ENCODE measurements at places on chromosomes 1 and 21.

DNA sequence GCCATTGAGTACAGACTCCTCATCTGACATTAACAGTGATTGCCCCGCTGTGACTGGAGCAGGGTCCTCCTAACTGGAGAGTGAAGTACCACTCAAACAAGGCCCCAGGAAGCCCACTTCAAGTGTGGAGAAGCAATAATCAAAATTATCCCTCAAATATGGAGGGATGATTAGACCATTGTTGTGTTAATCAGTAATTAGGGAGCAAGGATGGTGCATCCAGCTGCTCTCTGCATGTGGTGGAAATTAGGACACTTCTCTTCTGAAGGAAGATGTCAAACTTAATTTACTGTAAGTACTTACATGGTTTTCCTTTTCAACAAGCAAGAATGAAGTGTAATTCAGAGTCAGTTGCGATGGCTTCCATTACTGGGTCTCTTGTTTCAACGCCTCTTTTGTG, 3.4 kb upstream of the ZP4 start:
- DNase-seq: no peak

- DNase-seq: peak; percentile 80
These were observed at the start of gene AMIGO1 for GRCh38 chr1:109509176-109510134. AMIGO1 (minus strand) TSS chr1:109509727; CDS start chr1:109508912, 815 bp downstream.

DNA sequence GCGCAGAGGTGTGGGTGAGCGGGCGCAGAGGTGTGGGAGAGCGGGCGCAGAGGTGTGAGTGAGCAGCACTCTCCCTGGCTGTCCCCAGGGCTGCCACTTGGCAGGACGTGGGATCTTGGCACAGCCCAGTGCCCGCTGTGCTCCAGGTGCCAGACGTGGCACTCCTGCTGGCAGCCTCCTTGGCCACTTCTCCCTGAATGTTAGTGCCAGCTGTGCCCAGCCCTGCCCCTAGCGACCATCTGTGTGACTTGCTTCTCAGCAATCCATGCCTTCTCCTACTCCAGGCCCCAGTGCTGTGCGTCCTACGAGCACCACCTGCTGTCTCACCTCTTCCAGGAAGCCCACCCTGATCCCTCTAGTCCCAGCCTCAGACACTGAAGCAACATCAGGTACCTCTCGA, 30.5 kb downstream of the KRTAP10-1 start:
- no peak for DNase-seq

GRCh38 chr1:91831132-91831930, 54.6 kb downstream of the TGFBR3 start:
- no peak for DNase-seq

- DNase-seq: no peak
These were observed 26.8 kb downstream of the EGLN1 start for GRCh38 chr1:231395076-231395997.

GRCh38 chr1:22315315-22316078, 136.2 kb upstream of the ZBTB40 start:
- DNase-seq: no peak

- no peak for DNase-seq
These were observed 178.8 kb downstream of the FGGY start for GRCh38 chr1:59475737-59476136.

DNA sequence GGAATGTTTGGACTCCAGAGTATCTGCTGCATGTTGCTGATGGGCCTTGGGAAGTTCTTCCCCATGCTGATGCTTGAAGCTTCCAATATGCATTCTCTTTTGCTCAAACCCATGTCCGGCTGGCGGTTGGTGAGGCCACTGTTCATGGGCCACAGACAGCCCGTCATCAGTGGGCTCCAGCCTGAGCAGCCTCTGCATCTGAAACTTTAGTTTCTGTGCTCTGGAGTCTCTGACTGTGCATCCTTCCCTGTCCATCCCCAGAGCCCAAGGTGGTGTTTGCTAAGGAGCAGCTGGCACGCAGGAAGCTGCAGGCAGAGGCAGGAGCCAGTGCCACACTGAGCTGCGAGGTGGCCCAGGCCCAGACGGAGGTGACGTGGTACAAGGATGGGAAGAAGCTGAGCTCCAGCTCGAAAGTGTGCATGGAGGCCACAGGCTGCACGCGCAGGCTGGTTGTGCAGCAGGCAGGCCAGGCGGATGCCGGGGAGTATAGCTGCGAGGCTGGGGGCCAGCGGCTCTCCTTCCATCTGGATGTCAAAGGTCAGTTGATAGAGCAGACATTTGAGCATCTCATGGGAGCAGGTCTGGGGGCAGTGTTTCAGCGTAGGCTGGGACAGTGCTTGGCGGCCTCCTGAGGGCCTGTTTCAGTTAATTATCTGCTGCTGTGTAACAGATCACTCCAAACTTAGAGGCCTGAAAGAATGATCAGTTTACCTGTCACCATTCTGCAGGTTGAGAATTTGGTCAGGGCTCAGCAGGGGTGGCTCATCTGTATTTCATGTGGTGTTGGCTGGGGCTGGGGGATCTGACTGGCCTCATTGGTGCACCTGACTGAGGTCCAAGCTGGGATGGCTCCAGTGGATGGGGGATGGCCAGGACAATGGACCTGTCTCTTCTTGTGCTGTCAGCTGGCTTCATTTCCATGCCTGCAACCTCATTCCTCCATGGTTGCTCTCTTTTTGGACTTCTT, 16.6 kb downstream of the OBSCN start:
- no peak for DNase-seq

DNA sequence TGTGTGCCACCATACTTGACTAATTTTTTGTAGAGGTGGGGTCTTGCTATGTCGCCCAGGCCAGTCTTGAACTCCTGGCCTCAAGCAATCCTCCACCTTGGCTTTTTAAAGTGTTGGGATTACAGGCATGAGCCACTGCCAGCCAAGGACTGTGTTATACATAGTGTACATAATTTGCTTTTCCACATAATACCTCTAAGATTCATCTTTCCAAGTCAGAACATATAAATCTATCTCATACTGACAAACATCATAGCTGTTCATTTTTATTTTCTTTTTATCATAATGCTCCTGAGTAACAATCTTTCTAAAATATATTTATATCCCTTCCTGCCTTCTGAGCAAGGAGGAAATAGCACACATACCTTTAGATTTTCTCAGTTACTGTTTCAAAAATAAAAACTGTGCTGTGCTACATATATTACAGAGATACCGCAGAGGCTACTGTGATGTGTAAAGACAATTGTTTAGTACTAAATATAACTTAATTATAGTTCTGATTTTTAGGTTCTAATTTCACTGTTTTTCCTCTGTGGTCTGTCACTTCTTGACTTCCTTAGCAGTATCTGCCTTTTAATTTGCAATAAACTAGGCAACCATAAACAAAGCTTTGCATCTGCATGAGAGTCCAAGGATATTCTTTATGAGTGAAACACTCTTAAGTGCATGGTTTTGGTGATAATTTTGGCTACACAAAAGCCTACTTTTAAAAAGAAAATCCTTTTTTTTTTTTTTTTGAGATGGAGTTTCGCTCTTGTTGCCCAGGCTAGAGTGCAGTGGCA, 59.3 kb downstream of the EYA3 start:
- no peak for DNase-seq

DNA sequence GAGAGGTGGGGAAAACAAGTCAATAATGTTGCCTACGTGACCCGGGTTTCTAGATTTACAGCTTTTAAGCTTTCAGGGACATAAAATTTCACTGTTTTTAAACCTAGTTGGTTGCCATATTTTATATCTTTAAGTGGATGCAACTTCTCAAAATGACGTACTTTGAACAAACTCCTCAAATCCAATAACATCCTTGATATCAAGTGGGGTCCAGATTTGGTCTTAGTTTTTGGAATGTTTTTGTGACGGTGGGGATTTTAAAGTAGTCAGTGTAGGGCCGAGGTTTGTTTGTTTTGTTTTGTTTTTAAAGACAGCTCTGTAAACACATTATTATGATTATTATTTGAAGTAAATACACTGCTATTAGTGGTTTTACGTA, 453 bp downstream of the CDKN2C start:
- DNase-seq: no peak

DNA sequence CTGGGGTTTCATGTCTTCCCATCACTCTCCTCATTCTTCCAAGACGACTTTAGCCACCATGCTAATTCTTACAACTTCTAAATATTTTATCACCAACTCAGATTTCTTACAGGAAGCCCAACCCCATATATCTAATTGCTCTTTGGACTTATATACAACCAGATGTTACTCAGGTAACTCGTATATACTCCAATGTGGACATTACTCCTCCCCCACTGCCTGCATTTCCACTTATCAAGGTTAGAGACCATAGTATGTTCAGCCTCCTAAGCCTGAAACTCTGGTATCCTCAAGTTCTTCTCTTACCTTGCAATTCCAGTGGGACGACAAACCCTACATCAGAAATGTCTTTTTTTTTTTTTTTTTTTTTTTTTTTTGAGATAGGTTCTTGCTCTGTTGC, 2.7 kb upstream of the RCC1 start:
- DNase-seq: no peak

DNA sequence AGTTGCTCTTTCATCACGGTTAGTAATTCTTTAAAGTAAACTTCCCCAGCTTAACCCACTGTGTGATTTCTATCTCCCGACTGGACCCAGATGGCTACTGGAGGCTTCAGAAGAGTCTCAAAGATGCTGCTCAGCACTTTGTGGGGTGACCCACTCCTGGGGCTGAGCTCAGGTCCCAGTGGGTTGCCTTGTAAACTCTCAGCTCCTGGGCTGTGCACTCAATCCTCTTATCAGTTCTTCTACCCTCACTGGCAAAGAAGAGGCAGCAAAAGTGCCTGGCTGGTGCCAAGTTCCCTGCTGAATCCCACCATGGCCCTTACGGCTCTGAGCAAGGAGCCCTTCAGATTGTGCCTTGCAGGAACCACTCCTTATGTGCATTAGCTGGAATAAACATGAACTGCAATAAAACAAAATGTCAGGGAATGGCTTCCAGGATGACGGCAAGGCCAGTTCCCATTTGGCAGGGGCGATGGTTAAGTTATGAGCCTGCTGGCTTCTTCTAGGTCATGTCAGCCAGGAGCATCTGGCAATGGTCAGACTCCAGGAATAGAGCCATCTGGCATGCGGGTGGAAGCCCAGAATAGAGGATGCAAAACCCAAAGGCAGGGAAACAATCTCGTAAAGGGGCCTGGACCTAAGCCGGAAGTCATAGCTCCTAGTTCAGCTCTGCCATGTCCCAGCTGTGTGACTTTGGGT, 6.8 kb downstream of the MYOC start:
- DNase-seq: no peak

DNA sequence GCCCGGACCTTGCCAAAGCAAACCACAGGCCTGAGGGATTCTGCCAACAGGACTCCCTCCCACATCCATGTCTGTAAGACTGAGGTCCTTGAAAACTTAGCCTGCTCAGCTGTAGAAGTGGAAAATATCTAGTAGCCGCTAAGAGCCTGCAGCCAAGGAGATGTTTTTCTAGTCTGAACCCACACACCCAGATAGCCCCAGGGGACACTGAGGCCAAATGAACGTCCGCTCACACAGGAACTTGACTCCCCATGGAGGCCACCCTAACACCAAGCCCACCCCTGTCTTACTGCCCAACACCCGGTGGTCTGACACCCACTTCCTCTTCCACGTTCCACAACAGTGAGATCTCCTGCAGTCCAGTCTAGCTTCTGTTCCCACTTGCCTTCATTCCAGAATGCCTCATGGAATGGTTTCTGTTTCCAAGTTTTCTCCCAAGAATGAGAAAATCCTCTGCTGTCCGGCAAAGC, 174.8 kb downstream of the PLPP3 start:
- no peak for DNase-seq

GRCh38 chr1:30952098-30952497, 43.5 kb upstream of the SDC3 start:
- DNase-seq: no peak

DNA sequence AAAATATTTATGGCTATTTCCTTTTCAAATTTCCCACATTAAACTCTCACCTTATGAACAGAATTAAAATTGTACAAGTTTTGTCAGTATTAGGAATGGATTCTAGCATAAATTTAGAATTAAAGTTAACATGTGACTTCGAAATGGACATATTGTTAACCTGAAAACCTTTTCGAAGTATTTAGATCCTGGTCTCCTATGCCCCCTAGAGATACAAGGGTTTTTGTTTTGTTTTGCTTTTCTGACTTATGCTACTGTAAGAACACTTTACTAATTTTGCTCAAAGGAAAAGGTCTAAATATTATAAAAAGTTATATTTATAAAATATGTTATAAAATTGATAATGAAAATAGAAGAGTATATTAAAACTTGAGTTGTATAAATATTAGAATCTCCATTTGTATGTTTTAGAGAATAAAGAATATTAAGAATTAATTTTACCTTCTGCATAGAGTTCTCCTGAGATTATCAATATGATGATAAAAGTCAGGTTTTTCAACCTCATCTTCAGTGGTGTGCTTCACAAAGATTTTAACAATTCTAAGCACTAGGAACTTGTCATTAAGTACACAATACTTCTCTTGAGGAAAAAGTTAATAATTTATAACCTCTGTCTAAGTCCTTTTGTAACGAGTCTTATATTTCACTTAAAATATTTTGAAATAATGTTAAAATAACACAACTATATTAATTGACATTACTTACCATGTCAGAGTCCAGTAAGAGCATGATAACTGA, at the start of gene F13B:
F13B (minus strand) TSS at position 542 of the 738 bp plus-strand sequence; CDS start at position 505, 37 bp downstream.
- DNase-seq: no peak

DNA sequence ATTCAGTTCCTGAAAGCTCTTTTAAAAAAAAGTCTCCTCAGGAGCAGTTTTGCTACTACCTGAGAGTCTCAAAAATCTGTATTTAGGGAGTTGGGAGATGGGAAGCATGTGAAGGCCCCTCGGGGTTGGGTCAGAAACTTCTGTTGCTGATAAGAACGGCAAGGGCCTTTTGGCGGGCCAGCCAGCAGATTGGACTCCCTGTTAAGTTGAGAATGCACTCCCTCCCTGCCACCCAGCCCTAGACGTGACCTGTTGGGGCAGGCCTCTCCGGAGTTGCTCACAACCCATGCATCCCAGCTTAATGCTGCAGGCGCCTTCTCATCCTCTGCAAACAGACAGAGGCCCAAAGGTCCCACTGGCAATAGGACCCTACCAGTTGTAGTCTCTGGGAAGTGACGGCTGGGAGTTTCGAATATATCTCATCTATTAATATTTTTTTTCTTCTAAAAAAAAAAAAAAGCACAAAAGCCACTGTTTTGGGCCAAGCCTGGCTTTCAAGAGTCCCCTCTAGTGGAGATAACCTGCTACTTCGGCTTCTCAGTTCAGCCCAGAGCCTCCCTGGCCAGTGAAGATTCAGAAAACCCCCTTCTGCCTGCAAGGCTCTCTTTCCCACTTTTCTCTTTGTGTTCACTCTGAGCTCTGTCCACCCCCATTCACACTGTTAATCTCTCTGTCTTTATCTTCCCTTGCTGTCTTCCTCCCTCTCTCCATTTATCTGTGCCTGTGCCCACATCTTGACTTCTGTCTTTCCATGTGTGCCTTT, 5.3 kb downstream of the PLXNA2 start:
- DNase-seq: no peak

- no peak for DNase-seq
These were observed 199.2 kb downstream of the HLX start for GRCh38 chr1:221078260-221078965.

DNA sequence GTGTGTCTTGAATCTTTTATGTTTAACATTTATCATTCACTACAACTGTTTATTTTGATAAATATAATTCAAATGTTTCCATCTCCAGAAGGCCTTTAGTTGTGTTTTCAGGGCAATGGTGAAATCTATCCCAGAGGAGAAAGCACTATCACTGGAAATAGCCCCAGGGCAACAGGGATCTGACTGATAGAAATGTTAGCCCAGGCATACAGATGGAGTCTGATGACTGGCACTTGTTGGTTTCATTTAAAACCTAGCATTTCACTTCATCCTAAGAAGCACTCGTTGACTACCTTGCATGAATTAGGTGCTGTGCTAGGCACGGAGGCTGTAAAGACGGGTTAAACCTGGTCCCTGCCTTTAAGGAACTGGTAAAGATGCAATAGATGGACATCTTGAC, 103.1 kb downstream of the C1orf21 start:
- no peak for DNase-seq

GRCh38 chr1:43994794-43995790, 3.7 kb downstream of the CCDC24 start:
- DNase-seq: no peak
